ENCODE measurements at places on chromosomes 6 and 20.

DNA sequence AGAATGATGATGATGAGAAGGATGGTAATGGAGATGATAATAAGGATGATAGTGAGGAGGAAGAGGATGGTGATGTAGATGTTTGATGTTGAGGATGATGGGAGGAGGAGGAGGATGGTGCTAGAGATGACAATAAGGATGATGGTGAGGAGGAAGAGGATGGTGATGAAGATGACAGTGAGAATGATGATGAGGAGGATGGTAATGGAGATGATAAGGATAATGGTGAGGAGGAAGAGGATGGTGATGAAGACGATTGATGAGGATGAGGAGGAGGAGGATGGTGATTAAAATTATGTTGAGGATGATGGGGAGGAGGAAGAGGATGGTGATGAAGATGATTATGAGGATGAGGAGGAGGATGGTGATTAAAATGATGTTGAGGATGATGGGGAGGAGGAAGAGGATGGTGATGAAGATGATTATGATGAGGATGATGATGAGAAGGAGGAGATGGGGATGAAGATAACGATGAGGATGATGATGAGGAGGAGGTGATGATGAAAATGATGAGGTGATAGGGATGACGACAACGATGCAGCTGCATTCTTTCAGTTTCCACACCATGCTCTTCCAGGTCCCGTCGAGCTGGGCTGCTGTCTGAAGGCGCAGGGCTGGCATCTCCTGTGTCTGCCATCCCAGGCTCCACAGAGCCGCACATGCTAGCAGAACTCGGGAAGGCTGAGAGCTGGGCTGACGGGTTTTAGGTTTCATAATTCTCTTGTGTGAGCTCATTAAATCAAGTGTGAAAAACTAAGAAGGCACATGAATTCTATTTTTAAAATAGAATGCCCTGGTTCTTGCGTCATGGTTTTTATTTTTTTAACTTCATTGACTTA is 274.9 kb downstream of the SMOC2 start:
- no peak for DNase-seq

DNA sequence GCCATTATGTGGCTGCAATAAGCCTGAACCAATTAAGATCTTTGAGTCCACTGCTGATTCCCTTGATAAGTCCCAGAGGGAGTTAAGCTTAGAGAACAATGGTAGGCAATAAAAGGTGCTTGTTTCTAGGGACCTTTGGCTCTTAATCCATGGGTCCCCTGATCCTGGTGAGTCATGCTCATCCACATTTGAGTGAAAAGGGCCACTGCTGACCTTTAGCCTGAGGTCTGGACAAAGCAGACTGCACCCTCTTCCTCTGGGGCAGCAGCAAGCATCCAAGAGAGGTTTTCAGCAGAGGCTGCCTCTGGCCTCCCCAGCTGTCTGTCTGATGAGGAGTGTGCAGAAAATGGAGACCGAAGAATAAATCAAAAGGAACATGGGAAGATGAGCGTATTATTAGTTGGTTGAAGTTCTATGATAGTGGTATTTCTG is 16.1 kb upstream of the SCGN start:
- no peak for DNase-seq

DNA sequence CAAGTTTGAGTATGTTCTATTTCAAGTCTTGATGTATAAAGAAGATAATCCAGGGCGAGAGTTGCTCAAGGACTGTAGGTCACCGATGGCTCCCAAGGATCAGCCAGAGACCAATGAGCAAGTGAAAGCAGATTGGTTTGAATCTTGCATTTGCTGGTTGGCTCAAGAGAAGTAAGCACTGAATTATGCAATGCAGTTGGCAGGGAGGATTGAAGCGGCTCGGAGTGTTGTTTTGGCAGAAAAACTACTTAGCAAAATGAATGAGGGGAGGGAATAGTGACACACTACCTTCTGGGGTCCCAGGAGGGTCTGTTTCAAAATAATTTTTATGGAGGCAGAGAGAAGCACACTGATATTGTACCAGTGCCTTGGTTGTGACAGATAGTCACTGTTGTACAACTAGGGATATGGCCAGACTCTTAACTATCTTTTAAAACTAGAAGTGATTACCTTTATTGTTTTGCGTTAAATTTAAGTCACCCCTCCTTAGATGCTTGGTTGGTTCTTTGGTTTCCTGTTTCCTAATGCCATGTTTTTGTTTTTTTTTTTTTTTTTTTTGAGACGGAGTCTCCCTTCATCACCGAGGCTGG is 15.7 kb downstream of the SASH1 start:
- DNase-seq: no peak

- no peak for DNase-seq
Observed at GRCh38 chr6:47352194-47352920, 42.7 kb upstream of the TNFRSF21 start.

GRCh38 chr6:152170702-152171667 is 363.5 kb downstream of the ESR1 start:
- DNase-seq: no peak

GRCh38 chr6:46573140-46573539 is 79.5 kb downstream of the CYP39A1 start:
- no peak for DNase-seq

- no peak for DNase-seq
Observed at GRCh38 chr6:43465948-43466347, 10.6 kb upstream of the DLK2 start.

DNA sequence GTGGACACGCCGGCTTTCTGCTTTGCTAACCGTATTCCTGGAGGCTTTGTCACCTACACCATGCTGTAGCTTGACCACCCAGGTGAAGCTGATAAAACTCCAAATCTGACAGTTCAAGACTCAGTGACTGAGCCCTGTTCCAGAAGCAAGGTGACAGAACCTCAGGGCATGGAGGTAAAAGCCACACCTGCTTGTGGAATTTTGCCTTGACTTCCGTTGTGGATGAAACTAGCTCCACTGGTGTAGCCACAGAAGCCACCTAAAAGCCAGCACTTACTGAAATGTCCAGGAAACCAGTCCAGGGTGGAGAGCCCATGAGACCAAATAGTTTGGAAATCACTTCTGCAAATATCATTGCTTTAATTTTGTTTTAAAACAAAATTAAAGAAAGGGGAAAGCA is 11.0 kb downstream of the CST8 start:
- no peak for DNase-seq

GRCh38 chr20:32455171-32455900 is 97.2 kb downstream of the ASXL1 start:
- no peak for DNase-seq

DNA sequence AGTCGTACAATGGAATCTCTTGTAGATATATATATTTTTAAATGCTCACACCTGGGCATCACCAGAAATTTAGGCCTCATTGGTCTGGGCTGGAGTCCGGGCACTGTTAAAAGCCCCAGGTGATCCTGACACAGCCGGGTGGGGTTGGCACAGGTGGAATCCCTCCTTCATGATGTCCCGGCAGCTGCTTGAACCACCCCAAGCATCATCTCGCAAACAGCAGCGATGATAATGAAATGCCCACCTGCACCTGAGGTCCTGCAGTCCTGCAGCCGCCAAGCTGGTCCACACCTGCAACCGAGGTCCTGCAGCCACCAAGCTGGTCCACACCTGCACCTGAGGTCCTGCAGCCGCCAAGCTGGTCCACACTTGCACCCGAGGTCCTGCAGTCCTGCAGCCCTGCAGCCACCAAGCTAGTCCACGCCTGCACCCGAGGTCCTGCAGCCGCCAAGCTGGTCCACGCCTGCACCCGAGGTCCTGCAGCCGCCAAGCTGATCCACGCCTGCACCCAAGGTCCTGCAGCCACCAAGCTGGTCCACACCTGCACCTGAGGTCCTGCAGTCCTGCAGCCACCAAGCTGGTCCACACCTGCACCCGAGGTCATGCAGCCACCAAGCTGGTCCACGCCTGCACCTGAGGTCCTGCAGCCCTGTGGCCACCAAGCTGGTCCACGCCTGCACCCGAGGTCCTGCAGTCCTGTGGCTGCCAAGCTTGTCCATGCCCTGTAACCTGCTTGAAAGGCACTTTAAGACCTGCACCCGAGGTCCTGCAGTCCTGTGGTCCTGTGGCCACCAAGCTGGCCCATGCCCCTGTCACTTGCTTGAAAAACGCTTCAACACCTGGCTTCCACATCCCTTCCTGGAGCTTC is 261.2 kb downstream of the DLL1 start:
- DNase-seq: no peak

DNA sequence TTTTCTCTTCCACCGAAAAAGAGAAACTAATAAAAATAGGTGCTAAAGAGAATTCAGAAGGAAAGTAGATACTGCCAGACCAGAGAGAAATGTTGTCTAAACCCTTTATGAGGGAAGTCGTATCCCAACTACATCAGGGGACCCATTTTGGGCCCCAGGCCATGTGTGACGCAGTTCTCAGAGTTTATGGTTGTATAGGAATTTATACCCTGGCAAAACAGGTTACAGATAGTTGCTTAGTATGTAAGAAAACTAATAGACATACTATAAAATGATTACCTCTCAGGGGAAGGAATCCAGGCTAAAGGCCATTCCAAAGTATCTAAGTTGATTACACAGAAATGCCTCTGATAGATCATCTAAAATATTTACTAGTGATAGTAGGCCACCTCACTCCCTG is 28.6 kb upstream of the SLC52A3 start:
- no peak for DNase-seq

DNA sequence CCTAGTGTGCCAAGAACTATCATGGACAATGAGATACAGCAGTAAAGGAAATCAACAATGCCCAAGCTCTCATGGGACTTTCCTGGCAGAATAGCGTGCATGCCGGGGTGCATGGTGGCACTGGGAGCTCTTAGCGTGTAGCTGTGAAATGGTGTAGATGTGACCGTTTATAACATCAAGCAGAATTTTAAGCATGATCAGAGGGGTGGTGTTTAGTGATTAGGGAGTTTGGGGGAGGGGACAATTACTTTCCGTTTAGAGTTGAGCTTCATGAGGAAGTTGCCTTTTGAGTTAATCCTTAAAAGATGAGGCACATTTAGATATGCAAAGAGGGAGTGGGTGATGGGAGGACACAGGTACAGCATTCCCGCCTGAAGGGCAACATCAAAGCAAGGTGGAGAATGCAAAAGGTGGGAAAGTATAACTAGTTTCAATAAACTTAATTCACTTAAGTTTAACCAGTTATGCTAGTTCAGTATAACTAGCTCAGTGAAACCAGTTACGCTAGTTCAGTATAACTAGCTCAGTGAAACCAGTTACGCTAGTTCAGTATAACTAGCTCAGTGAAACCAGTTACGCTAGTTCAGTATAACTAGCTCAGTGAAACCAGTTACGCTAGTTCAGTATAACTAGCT is 661.6 kb downstream of the QKI start:
- DNase-seq: no peak

GRCh38 chr6:64712606-64713005 is 994.4 kb downstream of the EYS start:
- DNase-seq: no peak

- DNase-seq: no peak
Observed at GRCh38 chr6:11126876-11127275, 15.4 kb upstream of the ERVFRD-1 start.

DNA sequence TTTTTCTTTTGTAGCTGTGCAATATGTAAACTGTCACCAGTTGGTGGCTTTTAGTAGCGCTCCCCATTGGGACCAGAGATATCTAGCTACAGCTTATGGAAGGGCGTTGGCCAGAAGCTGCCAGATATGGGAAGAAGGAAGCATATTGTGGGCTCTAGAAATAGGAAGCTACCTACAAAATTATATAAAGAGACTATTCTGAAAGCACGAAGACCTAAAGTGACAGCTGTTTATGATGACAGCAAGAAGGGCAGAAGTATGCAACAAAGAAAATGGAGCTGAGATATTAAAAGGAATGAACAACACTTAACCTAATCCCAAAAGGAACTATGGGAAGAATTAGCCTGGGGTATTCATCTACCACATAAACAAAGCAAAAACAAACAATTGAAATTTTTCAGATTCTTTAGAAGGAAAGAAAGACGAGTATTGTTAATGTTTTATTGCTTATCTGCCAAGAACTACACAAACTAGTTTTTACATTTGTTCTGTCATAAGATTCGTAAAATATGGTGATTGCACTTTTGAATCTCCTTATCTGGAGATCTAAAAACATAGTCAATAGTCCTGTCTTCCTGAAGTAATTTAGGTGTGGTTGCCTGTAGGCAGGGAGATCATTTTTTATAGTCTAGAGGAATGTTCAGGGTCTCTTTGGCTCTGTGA is 81.6 kb downstream of the NCOA7 start:
- DNase-seq: no peak

Measured in COR-L47 (cell line).